SK-N-SH (cell line): ENCODE measurements at places on chromosomes 2 and 18. TPM values are rescaled to one million over a fixed set of nuclear protein-coding genes. Genes with fewer than 3 reads are reported as not detected.

DNA sequence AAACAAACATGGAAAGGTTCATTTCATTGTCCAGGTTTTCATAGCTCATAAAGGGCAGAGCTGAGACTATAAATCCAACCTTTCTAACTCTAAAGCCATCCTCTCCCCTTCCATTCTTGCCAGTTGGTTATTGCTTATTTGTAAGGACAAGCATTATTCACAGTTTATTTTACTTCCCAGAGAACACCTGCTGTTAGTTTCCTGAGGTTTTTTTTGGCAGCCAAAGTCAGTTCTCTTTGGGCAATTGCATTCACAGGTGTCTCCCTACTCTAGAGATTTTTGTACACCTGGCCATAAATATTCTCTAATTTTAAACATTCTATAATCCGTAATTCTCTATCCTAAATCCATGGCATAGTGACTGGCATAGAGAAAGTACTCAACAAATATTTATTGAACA, 87.3 kb upstream of the SPHKAP start:
- DNase-seq = no peak

- DNase-seq = no peak
Observed at GRCh38 chr18:42038936-42039335, 83.9 kb downstream of the PIK3C3 start.

DNA sequence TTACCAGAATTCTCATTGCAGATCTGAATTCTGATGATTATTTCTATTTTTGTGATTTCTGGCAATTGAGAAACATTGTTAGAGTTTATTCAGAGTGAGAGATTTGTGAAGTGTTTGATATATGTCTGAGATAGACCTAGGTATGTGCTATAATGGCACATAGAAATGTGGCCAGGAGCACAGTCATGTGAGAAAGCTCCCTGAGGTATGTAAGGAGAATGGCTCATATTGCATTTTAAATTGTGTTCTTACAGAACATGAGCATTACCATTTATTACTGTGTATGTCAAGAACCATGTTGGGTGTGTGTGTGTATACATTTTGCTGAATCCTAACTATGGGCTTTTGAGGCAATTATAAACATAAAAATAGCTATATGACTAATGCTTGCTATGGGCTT, 101.2 kb downstream of the RAPGEF4 start:
- no peak for DNase-seq

DNA sequence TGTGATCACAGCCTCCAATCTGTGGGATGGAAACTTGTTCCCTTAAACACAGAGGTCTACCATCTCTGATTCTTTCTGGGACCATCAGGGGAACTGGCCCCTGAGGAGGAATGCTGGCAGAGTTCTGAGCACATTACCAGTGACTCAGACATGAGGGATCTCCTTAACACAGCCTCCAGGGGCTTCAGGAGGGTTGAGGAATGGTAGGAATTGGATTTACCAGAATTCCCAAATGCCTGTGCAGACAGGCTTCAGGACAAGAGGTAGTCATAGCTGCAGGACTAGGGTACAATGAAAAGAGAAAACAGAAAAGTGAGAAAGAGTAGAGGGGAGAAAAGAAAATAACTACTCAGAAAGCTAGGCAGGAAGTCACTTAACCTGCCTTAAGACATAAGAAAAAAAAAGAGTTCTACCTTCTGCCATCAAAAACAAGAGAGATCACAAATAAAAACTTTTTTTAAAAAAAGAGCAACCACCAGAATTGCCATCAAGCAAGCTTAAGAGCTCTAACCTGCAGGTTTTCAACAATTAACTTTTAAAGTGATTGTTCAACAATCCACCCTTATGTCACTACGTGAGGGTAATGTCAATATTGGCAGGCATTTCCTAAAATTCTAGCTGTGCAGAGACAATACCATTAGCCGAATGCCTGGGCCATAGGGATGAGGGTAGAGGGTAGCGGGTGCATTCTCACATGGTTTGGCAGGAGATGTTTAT, 524.4 kb downstream of the BCL11A start:
- DNase-seq = no peak

DNA sequence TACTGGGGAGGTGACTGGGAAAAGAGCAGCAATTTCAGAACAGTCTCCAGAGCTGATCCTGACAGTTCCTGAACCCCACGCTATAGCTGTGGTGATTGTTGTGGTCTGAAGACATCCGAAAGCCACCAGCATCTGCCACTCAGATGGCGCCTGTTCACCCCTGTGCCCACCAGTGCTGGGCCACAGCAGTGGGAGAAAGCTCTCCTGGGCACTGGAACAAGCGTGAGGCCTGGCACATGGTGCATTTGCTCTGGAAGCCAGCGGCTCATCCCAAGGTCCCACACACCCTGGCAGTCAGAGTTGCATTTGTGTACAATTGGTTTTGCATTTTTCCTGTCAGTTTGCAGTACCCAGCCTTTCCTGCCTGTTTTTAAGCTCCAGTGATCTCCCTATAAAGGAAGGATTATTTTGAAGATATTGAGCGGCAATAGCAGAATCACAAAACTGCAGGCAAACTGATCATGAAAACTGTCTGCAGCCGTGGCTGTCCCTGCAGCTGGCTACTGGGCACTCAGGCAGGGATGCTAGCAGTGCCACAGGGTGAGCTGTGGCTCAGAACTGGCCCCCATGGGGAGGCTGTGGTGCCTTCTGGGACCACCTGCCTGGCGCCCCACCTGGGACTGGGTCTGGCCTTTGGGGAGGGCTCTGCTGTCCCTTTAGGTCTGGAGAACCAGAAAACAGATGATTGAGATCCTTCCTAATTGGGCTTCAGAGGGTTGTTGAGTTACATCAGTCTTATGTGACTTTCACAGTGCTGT, 30.1 kb downstream of the IMPA2 start:
- DNase-seq = no peak

GRCh38 chr2:174117951-174118930, 130.1 kb downstream of the OLA1 start:
- no peak for DNase-seq

Gene FBXO41
- 3.1 and 3.5 TPM in 2 replicates for polyA plus RNA-seq

Gene TMEM17
- 5.5 and 8.6 TPM in 2 replicates for polyA plus RNA-seq

GRCh38 chr2:17136877-17137276, 381.4 kb downstream of the RAD51AP2 start:
- peak; percentile 57 for DNase-seq

DNA sequence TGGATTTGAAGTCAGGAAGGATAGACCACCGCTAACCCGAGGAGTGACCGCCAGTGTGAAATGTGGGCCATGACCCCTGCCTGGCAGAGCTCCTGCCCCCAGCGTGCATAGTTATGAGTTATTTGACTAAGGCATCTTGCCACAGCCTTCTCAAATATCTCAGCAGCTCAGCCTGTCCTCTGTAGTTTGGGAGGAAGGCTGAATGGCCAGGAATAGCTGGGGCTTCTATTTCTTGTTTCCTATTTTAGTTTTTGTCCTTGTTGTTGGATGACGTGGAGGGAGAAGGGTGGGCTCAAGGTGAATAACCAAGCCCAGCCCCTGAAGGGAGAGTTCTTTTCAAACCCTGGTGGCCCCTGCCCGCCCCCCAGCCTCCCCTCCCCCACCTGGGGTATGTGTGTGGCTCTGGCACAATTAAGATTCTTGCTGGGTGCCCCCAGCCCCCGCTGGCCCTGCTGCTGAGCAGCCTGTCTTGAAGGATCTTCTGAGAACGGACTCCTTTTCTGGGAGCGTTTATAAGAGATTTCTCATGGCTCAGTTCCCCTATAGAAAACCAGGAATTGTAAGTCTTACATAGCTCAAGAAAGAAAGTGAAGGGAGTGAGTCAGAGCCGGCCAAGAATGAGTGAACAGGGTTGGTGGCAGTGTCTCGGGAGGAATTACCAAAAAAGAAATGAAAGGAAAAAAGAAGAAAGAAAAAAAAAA, 157.4 kb downstream of the GLI2 start:
- DNase-seq = no peak

GRCh38 chr18:50748243-50749229, 71.3 kb downstream of the MRO start:
- no peak for DNase-seq

- DNase-seq = no peak
Observed at GRCh38 chr18:7147399-7147798, 29.8 kb upstream of the LAMA1 start.

DNA sequence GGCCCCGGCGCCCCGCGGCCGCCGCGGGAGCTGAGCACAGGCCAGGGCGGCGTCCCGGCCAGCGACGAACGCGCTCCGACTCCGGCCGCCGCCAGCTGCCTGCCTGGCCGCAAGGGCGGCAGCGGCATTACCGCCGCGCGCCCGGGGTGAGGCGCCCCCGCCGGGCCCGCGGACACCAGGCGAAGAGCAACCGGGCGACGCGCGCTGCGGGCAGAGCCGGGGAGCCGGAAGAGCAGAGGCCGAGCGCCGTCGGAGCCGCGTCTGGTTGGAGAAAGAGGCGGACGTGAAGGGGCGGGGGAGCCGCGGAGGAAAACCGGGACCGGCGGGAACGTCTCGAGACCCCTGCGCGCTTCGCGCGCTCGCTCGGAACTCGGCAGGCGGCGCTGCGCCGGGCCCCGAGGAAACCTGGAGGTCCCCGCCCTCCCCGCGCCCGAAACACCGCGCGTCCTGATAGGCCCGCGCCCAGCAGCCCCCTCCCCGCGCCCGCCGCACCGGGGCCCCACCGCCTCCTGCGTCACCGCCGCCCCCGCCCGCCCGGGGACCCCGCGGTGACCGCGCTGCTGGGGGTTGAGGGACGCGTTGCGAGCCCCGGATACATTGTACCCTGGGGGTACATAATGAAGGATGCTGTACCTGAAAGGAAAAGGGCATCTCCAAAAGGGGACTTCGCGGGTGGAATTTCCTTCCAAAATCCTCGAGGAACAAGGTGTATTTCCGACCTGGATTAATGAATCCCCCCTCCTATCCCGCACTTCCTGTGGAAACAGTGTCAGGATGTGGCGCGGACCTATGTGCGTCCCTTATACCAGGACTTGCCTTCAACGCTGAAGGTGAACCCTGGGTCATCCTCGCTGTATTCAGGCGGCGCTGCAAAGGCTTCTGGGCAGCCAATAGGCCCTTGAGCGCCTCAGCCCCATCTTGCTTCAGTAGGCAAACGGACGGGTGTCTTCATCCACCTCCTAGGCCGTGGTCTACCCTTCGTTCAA, 1.0 kb upstream of the B4GALT6 start:
- peak; percentile 95 for DNase-seq

Gene TEKT4
- not detected in 2 replicates for polyA plus RNA-seq

DNA sequence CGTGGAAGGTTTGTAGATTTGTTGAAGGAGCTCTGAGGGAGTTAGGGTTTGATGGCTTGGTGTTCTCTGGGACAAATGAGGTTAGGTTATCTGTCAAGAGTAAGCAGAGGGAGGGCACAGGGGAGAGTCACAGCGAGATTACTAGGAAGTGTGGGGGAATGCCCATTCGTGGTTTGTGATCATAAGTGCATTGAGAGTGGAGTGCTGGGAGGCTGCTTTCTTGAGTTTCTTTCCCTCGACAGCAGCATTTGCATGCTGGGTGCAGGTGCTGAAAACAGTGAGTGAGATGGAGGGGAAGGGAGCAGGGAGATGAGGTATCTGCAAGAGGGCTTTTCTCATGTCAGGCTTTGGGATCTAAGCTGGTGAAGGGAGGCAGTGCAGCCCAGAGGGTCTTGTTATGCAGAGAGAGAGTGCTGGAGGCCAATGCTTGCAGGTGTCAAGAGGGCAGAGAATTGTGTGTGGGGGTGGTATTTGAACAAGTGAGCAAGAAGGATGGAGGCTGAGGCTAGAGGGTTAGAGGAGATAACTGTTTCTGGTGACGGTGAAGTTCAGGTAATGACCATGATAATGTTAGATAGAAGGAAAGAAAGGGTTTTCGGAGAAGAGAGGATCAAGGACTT, 8.8 kb downstream of the RALB start:
- no peak for DNase-seq

- DNase-seq = no peak
Observed at GRCh38 chr2:224638301-224638823, 53.2 kb upstream of the CUL3 start.

- no peak for DNase-seq
Observed at GRCh38 chr2:81195017-81195773, 890.6 kb upstream of the LRRTM1 start.

GRCh38 chr2:218003281-218003944, 618 bp upstream of the TNS1 start:
- DNase-seq = peak; percentile 88

DNA sequence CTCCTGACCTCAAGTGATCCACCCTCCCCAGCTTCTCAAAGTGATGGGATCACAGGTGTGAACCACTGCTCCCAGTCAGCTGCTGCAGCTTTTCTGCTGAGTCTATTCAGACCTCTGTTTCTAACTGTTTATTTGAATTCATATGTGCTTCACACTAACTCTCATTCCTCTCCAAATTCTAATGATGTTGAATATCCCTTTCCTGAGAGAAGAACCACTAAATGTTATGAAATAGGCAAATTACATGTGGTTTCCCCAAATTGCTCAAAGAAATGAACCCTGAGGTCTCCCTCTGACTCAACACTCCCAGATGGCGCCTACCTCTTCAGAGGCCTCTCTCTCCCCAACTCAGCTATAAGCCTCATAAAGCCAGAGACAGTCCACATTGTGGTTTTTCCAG, 98.6 kb downstream of the IRS1 start:
- no peak for DNase-seq

DNA sequence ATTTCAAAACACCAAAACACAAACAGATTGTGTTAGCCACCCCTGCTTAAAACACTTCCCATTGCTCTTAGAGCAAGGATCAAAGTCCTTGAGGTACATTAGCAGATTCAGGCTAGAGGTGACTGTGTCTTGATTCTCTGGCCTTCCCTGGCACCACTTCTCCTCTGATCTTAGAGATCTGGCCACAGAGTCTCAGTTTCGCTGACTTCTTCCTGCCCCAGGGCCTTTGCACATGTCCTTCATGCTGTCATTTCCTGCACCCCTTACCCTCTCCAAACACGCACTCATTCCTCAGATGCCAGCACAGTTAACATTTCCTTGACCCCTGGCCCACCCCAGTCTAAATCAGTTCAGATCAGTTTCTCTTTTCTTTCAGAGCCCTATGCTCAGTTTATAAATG, 16.9 kb downstream of the CXCR4 start:
- DNase-seq = no peak

- no peak for DNase-seq
Observed at GRCh38 chr2:11701751-11702301, 31.8 kb upstream of the NTSR2 start.

Gene FSIP2
- polyA plus RNA-seq = not detected in 2 replicates

DNA sequence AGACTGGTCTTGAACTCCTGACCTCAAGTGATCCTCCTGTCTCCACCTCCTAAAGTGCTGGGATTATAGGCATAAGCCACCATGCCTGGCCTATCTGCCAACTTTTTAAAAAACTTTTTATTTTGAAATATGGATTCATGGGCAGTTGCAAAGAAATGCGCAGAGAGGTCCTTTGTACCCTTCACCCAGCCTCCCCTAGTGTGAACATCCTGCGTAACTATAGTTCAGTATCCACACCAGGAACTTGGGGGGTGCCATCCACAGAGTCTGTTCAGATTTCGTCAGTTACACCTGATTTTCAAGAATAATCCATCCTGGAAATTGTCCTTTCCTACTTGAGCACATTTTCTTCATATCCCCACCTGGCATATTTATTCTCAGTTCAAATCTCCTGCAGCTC, 33.0 kb downstream of the EFR3B start:
- no peak for DNase-seq

Gene RGPD4
- polyA plus RNA-seq = 0.02 TPM in 1 of 2 replicates, not detected in the other

- DNase-seq = peak; percentile 16
Observed at GRCh38 chr18:6878556-6879297, 149.2 kb downstream of the ARHGAP28 start.

- DNase-seq = no peak
Observed at GRCh38 chr2:8797682-8798081, 39.7 kb downstream of the KIDINS220 start.
